Stimulated activated CD4-positive, alpha-beta T cell treated with anti-CD3 and anti-CD28 coated beads, Interleukin-2, amount 100 ng/mL, for 4 hours (primary cell): ENCODE measurements at places on chromosomes 2 and 18.
A peak's percentile ranks its signal among the peaks of the same experiment; 100 is the strongest.

DNA sequence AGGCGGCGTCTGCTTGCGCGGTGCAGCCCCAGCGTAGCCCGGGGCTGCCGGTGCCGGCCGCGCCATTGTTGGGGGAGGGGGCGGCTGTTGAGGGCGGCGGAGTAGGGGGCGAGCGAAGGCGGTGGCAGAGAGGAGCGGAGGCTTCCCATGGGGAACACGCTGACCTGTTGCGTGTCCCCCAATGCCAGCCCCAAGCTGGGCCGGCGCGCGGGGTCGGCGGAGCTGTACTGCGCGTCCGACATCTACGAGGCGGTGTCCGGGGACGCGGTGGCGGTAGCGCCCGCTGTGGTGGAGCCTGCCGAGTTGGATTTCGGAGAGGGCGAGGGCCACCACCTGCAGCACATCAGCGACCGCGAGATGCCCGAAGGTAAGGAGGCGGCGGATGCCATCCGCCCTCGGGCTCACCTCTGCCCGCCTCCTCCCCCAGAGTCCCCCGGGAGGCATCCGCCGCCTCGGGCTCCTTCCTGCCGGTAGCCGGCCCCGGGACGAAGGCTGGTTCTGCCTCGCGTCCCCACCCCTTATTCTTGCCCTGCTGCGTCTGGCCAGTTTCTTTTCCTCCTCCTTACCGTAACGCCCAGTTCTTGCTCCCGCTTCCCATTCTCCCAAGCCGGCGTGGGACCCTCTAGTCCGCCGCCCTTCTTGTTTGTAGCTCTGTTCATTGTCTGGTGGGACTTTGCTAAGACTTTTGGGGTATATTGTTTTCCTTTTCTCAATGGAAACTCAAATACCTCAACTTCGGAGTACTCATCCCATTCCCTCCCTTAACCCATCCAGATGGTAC lies 500 bp downstream of the CCNYL1 start:
- DNase-seq: peak; percentile 24

DNA sequence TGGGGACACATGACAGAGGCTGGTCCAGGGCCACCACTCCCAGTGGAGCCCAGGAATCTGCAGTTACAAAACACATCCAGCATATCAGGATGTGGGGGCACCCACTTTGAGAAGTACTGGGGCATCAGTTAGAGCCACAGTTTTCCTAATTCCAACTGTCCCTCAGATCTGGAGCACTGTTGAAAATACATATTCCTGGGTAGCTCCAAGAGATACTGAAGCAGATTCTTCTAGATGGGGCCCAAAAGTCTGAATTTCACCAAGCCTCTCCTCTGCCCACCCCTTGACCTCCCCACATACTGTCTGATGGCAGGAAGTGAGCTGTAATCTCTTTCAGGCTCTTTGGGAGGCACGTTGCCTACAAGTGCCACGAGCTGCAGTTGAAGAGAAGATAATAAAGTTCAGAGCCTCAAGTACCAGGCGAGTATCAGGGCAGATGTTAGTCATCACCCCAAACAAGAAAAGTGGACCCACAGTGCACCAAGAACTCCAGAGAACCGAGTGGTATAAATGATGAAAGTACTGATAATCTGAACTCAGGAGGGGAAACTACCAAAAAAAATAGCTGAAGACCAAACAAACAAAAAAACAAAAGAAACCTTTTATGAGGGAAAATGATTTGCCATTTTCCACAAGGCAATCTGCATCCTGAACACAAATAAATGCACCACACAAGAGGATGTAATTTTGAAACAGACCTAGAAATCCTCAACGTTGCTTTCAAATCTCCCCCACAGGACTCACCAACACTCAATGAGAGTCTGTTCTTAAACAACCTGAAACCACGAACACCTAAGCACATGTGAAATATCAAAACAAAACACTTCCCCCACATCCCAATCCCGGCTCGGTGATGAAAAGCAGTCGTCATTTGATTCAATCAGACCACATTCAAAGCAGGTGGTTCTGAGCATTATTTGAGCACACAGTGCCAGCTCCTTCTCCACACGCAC lies 98.7 kb downstream of the TCF4 start:
- DNase-seq: no peak

GRCh38 chr18:59690996-59691395 lies 6.2 kb downstream of the CCBE1 start:
- no peak for DNase-seq

GRCh38 chr2:65231121-65231520 lies 3.5 kb downstream of the ACTR2 start:
- DNase-seq: no peak

- DNase-seq: no peak
These were observed 38.0 kb downstream of the TMX3 start for GRCh38 chr18:68676913-68677312.

- DNase-seq: no peak
These were observed 38.3 kb downstream of the ALMS1 start for GRCh38 chr2:73423913-73424312.

GRCh38 chr2:237474442-237474911 lies 12.6 kb upstream of the MLPH start:
- DNase-seq: no peak

DNA sequence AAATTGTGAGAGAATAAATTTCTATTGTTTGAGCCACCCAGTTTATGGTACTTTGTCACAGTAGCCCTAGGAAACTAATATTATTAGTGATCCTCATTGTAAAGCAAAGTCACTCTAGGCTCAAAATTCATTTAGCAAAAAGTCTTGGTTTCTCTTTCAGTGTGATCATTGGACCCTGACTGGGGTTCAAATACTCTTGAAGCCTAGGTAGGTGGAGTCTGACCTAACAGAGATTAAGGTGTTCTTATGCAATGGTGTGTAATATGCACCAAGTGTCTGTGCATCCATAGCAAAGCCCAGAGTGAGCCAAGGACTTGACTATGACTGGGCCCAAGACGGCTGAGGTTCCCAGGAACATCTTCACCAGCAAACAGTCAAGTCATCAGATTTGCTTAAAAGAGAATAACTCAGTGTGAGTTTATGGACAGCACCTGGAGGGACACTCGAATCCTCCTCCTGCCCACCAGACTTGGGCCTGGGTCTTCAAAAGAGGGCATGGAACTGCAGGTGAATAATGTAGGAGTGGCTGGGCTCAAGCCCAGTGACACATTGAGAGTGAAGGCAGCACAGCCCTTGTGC lies 51.1 kb upstream of the BCL11A start:
- DNase-seq: no peak

DNA sequence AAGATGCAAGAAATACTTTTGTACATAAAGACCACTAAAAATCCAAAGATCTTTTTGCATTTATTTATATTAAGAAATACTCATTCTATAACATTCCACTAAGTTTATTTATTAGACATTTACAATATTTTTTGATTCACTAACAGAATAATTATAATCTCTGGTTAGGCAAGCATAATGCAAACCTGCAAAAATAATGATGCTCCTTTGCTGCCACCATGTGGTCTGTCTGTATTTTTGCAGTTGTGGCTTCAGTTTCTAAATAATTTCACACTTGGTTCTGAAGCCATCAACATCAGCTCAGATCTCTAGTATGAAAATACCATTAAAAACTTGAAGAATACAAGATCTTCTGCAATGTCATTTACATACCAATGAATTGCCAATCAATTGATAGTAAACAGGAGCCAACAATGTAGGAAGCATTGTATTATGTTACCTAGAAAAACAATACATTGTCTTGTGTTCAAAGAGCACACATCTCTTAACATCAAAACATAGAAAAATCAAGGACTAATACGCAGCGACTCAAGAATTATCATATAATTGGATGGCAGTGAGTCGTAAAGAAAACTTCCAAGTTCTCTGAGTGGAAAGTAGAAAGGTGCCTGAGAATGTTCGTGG lies 28.8 kb upstream of the WDR75 start:
- peak; percentile 24 for DNase-seq

DNA sequence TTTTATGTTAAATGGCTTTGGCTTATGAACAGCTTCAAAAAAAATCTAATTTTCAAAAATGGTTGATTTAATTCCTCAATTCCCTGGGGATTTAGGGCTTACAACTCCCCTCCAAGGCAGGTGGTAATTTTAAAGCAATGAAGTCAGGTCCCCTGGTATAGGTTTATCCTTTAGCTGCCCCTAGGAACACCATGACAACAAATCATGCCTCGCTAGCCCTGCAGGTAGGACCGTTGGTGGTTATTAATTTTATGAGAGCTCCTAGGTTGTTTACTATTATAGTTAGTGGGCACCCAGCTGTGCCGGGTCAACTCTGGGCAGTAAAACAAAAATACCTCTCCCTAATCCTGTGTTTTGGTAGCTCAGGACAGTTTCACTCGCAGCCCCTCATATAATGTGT lies 26.2 kb upstream of the MBOAT2 start:
- DNase-seq: no peak

DNA sequence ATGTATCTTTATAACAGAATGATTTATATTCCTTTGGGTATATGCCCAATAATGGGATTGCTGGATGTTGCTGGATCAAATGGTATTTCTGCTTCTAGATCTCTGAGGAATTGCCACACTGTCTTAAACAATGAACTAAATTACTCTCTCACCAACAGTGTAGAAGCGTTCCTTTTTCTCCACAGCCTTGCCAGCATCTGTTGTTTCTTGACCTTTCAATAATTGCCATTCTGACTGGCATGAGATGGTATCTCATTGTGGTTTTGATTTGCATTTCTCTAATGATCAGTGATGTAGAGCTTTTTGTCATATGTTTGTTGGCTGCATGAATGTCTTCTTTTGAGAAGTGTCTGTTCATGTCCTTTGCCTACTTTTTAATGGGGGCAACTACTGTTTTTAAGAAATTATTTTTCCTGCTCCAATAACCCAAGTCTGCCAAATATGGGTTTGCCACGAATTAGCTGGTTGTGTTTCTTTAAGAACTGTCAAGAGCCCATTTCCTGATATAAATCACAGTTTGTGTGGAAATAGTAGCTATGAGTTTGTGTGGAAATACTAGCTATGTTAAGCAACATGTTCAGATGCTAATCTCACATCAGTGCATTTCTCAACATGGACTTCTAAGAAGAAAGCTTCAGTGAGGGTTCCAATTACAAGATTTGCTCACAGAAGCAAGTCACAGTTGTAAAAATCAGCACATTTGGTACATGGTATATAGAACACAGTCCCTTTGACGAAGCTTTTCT lies 259.4 kb downstream of the ANAPC1 start:
- DNase-seq: no peak

DNA sequence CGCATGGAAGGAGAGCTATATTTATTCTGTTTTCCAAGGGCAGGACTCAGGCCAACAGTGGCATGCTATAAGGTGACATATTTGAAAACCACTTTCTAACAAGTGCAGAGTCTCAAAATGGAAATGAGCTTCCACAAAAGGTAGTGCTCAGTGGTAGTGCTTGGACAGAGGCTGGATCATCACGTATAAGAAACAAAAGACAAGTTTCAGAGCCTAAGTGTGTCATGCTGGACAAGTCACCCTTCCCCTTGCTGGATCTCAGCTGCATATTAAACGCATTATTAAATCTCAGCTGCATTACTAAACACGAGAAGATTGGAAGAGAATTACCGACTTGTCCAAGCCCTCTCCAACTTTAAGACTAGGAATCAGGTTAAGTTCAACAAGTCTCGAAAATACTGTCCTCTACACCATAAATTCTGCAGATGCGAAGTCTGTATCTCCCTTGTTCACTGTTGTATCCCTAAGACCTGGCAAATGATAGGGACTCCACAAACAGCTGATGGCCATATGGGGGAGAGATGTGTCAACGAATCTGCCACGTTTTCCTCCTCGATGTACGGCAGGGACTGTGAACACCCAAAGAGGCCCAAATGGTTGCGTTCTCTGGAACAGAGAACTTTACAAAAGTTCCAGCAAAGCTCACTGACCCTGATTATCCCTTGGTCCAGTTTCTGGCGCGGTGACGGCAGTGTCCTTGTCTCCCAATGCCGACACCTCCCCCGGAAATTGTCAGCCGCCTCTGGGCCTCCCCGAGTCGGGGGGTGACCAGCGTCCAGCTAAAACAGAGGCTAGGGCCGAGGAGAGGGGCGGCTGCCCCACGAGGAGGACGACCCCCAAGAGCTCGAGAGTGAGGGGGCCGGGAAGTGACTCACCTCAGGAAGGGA lies 611 bp downstream of the NOL10 start:
- DNase-seq: no peak

GRCh38 chr2:133062931-133063665 lies 393.1 kb upstream of the LYPD1 start:
- no peak for DNase-seq

- DNase-seq: no peak
These were observed 1034.9 kb upstream of the FANCL start for GRCh38 chr2:59276033-59276432.

DNA sequence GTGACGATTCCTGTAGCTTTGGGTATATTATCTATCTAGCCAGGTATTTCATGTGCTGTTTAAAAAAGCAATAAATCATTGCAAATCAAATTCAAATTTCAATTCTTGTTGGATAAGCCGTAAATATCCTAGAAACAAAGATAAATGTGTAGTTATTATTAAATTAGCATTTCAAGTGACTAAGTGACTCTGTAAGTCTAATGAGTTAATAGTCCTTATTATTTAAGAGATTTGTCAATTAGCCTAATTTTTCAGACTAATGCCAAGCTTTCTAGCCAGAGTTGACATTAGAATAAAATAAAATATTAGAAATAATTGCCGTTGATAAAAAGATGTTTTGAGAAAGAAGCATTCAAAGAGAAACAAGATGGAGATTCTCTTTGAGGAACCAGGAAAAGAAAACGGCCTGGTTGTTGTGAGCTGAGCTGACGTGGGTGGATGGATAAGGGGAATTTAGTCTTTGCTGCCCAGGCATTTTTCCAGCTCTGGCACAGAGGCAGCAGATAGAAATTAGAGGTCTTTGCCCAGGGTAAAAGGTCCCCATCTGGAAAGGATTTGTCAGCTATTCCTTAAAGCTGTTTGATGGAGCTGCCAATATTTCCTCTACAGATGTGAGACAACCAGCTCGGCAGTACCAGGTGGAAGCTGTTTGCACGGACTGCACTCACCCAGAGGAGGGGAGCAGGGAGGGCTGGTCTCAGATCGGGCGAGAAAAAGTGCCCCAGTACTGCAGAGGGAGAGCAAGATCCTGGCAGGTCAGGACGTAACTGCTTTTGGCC lies 117.3 kb upstream of the SEC11C start:
- no peak for DNase-seq

DNA sequence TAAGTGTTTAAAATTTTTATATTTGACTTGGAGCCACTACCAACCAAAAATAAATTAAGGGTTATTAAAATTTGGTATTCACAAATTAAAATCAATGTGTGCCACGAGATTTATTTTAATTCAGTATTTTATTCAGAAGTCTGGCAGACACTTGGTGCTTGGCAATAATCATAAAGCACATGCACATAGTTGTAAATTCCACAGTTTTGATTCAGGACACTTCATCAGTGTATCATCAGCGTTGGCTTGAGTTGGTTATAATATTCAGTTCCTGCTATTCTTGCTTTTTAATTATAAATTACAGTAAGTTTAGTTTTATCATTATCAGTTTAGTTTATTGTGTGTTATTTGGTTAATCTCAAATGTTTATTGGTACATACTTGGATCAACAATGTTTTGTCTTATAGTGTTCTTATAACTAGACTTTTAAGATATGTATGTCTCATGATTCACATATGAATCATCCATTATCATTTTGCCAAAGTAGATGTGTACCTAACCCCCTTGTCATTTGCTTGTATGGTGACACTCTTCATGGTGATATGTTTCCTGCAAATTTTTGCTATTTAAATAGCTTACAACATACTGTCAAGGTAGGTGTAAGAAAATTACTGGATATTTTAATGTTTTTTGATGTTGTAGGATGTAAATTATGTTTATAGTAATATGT lies 237.9 kb downstream of the BABAM2 start:
- DNase-seq: no peak

GRCh38 chr18:49072524-49072934 lies 121.8 kb upstream of the SMAD7 start:
- DNase-seq: no peak
